ENCODE measurements at places on chromosomes 13 and 19.

GRCh38 chr19:21758296-21758695 is 9.1 kb downstream of the ZNF100 start:
- DNase-seq = no peak

- DNase-seq = peak; percentile 58
These were observed 28.7 kb downstream of the LACC1 start for GRCh38 chr13:43908156-43909126.

- no peak for DNase-seq
These were observed 407.7 kb downstream of the LMO7 start for GRCh38 chr13:76043874-76044273.

GRCh38 chr13:82962397-82962796 is 919.9 kb downstream of the SLITRK1 start:
- DNase-seq = no peak

DNA sequence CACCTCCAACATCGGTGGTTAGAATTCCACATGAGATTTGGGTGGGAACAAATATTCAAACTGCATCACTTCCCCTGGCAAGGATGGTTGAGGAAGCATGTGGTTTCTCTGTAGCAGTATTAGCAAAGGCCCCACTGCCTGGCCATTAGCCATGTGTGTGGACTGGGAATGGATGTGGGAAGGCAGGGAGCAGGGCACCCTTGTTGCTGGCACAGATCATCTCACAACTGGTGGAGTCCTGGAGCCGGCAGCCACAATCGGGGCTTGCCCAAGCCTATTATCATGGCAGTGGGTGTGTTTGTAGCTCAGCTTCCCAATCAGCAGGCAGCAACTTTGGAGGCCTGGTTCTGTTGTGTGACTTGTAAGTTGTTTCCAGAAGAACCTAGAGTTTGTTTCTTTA is 391.9 kb downstream of the DLEU7 start:
- DNase-seq = no peak

GRCh38 chr13:72383646-72384045 is 343.8 kb downstream of the MZT1 start:
- DNase-seq = peak; percentile 27

DNA sequence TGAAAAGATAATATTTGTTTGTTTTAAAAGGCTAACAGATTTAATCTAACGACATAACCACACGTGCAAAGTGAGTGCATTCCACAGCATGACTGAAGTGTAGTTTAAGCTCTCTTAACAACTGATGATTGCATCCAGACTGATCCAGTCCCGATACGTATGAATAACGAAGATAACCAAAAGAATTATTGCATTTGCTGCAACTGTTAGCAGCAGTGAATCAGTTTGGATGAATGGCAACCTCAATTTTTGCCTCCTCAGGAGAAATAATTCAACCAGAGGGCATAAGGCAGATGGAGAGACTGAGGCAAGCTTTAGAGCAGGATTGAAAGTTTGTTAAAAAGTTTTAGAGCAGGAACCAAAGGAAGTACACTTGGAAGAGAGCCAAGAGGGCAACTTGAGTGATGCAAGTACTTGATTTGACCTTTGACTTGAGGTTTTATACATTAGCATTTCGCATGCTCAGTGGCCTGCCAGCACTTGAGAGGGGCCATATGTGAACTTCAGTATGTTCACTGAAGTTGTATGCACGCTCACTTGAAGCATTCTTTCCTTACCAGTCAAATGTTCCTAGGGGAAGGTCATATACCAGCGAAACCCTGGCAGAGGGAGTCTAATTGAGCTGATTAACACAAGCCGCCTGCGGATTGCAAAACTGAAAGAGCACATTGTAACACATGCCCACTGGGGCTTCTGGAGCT is 835.0 kb upstream of the PCDH20 start:
- DNase-seq = no peak

- DNase-seq = no peak
These were observed 364.3 kb downstream of the KCNRG start for GRCh38 chr13:50379584-50379983.

DNA sequence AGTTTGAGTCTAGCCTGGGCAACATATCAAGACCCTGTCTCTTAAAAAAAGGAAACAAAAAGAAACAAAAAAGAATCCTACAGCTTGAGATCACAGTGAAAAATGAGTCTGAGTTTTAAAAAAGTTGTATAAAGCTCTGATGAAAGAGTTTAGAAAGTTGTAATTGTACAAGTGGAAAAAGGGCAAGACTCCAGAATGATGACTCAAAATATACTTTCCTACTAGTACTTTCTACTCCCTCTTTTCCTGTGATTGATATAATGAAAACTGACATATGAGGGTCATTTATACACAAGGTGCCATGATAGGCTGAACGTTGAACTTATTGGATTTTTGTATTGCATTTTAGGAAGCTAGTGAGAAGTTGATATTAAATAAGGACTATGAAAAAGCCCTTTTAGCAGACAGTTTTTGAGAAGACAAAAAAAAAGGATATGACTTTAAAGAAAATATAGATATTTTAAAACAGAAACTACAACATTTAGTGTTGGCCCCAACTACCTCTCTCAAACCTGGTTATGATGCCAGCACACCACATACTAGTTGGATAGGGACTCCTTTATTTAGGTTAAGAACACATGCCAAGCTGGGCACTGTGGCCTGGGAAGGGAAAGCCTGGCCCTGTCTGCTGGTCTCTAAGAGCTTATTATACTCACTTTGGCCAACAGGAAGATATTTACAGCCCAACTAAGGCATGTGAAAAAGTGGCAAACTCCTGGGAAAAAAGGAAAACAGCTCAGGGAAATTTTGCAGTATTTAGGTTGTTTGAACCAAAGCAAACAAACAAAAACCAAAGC is 116.6 kb downstream of the KL start:
- DNase-seq = no peak

GRCh38 chr19:35281303-35281702 is 1.0 kb upstream of the HAMP start:
- DNase-seq = no peak

DNA sequence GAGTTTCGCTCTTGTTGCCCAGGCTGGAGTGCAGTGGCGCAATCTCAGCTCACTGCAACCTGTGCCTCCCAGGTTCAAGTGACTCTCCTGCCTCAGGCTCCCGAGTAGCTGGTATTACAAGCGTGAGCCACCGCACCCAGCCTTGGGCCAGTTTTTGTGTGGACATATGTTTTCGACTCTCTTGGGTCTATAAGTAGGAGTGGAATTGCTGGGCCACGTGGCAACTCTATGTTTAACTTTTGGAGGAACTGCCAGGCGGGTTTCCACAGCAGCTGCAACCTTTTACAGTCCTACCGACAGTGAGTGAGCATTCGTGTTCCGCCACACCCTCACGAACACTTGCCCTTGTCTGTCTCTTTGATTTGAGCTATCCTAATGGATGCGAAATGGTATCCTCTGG is 44.9 kb downstream of the BICRA start:
- DNase-seq = no peak

DNA sequence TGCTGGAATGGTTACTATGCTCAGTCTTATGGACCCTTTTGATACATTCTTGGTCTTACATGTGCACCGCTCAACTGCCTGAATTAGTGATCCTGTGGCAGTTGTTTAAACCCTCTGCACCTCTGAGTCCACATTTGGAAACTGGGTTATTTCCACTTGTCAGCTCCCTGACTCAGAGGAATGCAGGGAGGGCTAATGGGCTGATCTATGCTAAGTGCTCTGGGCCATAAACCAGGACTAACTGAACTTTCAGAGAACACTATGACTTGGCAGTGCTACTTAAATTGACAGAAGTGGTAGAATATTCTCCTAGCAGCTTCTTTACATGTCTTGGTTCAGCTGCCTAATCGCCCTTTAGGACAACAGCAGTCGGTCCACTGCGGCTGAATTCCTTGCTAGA is 26.8 kb upstream of the MED4 start:
- DNase-seq = no peak

DNA sequence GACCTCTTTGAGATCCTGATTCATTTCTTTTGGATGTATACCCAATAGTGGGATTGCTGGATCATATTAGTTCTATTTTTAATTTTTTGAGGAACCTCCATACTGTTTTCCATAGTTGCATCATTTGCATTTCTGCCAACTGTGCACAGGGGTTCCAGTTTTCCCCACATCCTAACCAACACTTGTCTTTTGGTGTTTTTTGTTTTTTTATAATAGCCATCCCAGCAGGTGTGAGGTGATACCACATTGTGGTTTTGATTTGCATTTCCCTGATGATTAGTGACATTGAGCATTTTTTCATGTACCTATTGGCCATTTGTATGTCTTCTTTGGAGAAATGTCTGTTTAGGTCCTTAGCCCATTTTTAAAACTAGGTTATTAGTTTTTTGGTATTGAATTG is 18.8 kb upstream of the GPR183 start:
- no peak for DNase-seq

GRCh38 chr13:86562866-86563265 is 763.6 kb upstream of the SLITRK6 start:
- DNase-seq = no peak

DNA sequence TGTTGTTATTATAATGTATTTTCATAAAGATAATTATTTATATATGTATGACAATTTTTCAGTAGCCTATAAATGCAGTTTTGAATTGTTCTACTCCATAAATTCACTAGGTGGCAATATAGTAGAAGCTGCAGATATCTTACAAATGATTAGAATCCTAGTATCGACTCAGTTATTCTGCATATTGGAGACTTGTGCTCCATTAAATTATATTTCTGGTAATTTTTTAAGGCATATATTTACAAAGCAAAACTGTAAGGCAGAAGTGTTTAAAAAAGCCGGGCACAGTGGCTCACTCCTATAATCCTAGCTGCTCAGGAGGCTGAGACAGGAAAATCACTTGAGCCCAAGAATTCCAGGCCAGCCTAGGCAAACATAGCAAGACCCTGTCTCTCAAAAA is 58.7 kb downstream of the DPY19L3 start:
- DNase-seq = no peak

DNA sequence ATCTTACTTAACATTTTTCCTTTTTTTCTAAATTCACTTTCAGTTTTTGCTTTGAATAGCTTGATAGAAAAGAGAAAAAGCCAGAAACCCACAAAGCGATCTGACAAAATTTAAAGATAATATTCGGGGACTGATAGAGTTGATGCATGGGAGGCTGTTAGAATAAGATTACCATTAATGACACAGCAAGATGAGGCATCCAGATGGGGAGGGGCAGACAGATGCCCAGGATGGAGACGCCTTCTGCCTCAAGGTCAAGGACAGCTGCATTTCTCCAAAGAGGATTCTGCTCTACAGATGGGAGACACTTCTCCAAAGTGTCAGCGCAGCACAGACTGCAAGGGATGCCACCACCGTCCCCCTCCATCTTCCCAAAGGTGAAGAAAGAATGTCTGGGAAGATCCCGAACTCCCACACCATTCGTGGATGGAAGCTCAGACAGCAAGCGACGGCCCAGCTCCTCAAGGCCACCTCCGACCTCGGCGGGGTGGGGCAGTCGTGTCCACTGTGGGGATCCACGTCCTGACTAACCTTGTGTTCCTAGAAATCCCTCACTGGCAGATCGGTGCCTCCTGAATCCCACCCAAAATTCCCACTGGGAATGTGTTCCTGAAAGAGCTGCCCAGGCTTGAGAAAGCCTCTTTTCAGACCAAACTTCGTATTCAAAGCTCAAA is 32.9 kb downstream of the NAXD start:
- no peak for DNase-seq

- no peak for DNase-seq
These were observed 12.0 kb upstream of the LRRC4B start for GRCh38 chr19:50580240-50580639.

DNA sequence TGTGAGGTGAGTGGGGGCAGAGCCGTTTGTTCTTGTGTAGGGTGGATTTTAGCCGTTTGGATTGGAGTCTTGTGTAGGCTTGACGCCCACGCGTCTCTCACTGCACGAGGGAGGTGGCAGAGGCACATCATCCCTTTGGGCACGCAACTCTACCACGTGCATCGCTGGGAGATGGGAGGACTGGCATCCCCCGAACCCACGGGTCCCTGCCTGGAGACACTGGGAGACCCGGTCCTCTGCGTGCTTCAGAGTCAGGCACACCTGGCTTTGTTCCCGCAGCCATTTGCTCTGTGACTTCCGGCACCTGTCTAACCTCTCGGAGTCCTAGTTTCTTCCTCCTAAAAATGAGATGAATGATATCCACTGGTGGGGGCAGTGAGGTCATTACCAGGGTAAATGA is 6.4 kb downstream of the ARHGEF7 start:
- no peak for DNase-seq

- DNase-seq = no peak
These were observed 549.0 kb downstream of the GPC6 start for GRCh38 chr13:93775507-93776108.

- DNase-seq = no peak
These were observed 32.5 kb downstream of the CAPN12 start for GRCh38 chr19:38711726-38712153.
